Right lobe of liver (tissue), 6 donors: ENCODE measurements at places on chromosomes 1 and 21.

- no peak for DNase-seq
These were observed 129.0 kb downstream of the TGFB2 start for GRCh38 chr1:218474128-218474527.

- DNase-seq = peak; percentile 85
These were observed 42.5 kb downstream of the NEK2 start for GRCh38 chr1:211632808-211633523.

DNA sequence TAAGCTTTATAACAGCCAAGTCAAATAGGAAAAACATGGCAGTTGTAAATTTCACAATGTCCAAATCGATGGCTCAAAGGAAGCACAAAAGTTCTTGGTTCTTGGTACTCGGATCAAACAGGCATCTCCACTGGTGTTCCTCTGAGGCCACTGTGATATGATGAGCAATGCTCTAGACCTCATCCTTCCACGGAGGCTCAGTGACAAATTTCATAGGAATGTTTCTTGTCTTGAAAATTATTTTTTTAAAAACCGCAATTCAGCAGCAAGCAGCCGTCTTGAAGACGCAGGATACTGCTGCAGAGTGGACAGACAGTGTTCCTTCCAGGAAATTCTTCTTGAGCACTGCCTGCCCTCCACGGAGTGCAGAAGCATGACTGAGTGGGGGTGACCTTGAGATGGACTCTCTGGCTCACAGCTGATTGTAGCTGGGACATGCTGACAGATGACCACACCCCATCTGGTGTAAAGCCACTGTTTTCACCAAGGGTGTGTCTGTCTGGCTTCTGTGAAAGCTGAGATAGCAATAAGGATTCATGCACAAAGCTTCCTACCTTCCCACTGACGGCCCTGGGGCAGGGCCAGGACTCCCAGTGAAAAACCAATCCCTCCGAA lies 61.9 kb downstream of the TIAM1 start:
- no peak for DNase-seq

GRCh38 chr1:229557913-229558414 lies 543 bp downstream of the ABCB10 start:
- DNase-seq = peak; percentile 72

GRCh38 chr1:38565020-38565491 lies 294.5 kb downstream of the RRAGC start:
- DNase-seq = peak; percentile 51
